ENCODE measurements at places on chromosomes 2 and 18.

DNA sequence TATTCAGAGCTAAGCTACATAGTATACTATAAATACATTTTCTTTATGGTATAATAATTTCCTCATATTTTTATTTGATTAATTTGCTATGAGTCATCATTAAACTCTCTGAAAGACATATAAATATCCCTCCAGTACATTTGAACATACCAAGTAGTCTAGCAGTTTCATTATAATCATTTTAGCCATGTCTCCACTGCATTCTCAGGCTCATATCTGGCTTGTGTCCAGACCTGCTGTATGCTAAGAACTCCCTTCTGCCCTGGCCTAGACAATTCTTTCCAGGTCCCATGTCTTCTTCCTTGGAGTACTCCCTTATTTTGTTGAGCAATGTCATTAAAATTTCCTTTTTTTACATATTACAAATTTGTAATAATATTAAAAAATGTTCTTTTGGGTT lies 16.6 kb upstream of the DYNC1I2 start:
- DNase-seq = no peak

- DNase-seq = no peak
Measured at GRCh38 chr2:143451642-143452281, 322.5 kb downstream of the ARHGAP15 start.

GRCh38 chr18:57961876-57962505 lies 82.0 kb upstream of the NEDD4L start:
- DNase-seq = no peak

DNA sequence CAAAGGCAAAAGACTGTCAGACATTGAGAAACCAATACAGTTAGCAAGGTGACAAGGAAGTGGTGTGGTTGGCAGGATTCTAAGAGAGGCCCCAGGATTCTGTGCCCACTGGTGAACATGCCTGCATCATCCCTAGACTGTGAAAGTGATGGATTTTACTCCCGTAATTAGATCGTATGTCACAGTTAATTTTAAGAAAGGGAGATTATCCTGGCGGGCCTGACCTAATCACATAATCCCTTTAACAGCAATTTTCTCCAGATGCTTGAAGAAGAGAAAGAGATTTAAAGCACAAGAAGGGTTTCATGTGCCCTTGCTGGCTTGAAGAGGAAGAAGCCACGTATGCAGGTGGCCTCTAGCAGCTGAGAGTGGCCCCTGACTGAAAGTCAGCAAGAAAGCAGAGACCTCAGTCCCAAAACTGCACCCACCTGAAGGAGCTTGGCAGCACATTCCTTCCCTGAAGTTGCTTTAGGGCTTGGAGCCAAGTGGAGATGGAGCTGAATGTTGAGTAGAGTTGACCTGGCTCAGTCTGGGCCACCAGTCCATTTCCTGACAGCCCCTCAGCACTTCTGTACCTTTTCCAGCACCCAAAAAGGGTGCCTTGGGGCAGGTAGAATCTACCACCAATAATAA lies 49.1 kb downstream of the GTF3C3 start:
- no peak for DNase-seq

- no peak for DNase-seq
Measured at GRCh38 chr18:31595121-31595771, 3.6 kb downstream of the TTR start.

GRCh38 chr2:178804791-178805190 lies 2.4 kb downstream of the TTN start:
- no peak for DNase-seq

GRCh38 chr18:79211844-79212243 lies 142.7 kb downstream of the ATP9B start:
- DNase-seq = no peak

DNA sequence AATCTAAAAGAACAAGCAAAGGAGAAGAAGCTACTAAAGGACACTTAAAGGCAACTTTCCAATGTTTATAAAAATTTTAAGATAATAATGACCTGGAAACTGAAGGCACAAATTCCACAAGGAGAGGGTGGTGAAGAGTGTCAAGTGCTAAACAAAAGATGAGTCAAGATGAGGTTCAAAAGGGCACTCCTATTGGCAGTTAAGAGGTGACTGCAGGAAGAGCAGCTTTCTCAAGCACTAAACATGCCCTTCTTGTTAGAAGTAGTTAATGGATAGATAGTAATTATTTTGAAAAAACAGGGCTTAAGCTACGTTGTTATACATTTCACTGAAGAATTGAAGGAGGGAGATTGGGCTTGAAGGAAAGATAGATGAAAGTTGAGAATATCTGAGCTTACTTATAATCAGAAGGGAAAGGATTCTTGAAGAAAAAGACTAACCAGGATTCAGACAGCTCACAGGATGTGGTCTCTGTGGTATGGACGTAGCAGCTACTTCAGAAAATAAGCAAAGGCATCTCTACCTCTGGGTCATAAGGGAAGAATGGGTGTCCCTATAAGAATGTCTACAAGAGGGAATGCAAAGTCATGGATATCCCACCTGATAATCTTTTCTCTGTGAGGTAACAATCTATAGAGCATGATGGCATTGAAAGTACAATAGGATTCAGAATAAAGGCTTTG lies 454.7 kb upstream of the SLC39A10 start:
- DNase-seq = no peak

- no peak for DNase-seq
Measured at GRCh38 chr18:45856531-45856930, 31.1 kb downstream of the SIGLEC15 start.

DNA sequence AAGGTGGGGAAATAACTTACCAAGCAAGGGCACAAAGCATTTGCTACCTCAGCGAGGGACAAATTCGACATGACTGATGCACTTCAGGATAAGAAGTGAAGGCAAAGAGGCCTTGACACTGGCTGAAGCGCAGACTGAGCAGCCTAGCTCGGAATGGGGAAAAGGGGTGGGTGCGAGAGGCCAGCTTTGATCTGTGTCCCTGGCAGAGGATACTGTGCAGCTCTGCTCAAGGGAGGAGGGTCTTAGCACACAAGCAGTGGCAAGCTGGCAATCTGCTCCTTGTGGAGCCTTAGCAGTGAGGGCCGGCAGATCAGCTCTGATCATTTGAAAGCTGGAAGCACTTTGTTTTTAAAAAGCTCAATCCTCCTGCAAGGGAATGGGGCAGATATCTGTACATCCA lies 222.3 kb downstream of the ZBTB7C start:
- no peak for DNase-seq

DNA sequence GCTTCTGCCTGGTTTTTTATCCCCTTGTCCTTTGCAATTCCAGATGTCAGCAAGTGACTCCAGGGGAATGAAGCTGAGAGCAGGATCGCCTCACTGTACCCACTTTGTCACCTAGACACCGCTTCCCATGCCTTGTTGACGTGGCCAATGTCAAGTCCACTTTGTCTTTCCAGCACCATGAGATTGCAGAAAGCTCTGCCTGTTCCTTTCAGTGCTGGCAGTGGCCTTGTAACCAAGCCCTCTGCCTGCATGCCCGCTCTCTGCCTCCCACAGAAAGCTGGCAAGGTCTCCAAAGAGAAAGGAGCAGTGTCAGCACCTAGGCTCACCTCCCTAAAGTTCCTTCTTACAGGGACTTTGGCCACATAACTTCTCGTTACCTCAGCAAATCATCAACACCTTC lies 282.2 kb upstream of the ST6GAL2 start:
- no peak for DNase-seq

DNA sequence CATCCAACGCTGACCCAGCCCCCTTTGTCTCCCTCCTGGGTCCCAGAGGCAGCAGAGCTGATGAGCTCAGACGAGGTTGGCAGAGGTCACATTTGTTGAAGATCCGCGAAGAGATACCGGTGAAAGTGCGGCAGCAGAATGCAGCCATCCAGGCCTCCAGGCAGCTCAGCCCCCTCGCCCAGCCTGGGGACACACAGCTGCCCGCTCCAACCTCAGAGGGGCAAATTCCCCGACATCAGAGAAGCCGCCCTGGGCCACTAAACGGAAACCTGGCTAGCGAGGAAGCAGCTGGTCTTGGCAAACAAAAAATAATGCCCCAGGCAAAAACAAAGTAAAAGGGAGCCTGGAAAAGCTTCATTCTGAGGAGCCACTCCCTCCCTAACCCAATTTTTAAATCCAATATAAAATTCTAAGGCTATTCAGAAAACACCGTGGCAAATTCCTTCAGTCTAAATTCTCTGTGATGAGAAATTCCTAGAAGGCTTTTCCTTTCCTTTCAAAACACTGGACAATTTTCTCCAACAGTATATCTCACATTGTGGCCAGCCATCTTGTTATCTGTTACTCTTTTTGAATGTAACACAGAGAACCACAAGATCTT lies 262.4 kb downstream of the SS18 start:
- no peak for DNase-seq
